Panc1 (cell line): ENCODE measurements at places on chromosomes 16 and 17. TPM values are rescaled to one million over a fixed set of nuclear protein-coding genes. Genes with fewer than 3 reads are reported as not detected.

- no peak for DNase-seq
Measured at GRCh38 chr17:50697062-50697461, 10.7 kb downstream of the ANKRD40 start.

GRCh38 chr17:49344914-49345313, 17.1 kb downstream of the ZNF652 start:
- DNase-seq = no peak

DNA sequence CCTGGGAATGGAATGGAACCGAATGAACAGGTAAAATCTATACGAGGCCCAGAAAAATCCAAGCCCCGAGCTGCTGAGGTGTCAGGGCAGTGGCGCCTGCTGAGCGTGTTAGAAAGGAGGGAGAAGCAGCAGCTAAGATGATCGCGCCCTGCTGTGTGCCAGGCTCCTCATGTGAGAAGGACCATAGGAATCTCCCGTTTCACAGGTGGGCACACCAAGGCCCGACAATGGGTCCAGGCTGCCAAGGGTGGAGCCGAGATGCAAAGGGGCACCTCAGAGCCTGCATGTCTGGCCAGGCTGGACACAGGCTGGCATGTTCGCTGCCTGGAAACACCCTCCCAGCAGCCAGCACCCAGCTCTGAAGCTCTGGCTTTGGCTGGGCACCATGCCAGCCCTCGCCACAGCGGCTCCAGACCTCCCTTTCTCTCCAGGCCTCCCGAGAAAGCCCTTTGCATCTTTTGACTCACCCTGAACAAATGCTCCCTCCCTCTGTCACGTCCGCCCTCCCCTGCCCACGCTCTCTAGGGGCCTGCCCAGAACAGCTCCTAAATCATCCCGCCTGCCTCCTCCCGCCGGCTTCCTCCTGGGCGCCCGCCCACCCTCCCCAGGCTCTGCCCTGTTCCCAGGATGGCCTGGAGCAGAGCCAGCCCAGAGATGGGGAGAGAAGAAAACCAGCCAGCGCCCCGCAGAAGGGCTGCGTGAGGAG, 217.8 kb upstream of the GSE1 start:
- no peak for DNase-seq

The MYH2 gene
- total RNA-seq = not detected

- DNase-seq = no peak
Measured at GRCh38 chr17:49556223-49556943, 19.3 kb upstream of the NXPH3 start.

- no peak for DNase-seq
Measured at GRCh38 chr16:15770107-15770506, 86.7 kb downstream of the MYH11 start.

DNA sequence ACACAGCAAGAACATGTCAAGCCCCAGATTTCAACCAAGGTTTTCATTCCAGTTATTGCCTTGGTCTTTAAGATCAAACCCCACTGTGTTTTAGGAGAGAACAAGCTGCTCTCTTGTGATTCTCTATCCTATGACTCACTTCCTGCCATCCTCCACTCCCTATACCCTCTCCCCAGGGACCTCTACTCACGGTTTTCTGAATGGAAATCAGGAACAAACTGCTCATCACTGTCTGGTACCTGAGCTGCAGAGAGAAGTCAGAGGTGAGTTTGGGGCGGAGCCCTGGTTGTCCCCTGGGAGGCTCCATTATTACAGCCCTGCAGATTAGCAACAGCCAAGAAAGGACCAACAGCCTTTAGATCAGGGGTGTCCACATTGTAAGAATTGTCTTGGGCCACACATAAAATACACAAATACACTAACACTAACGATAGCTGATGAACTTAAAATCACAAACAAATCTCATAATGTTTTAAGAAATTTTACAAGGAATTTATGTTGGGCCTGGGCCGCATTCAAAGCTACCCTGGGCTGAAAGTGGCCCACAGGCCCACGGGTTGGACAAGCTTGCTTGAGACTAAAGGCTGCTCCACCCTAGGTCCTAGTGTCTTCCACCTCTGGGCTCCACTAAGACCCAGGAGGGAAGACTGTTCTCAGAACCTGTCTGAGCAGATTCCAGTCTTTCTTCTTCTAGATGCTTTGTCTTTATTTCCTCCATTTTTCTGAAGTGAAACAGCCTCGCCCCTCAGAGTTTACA, 9.7 kb downstream of the ETV4 start:
- no peak for DNase-seq

GRCh38 chr17:36723459-36724025, 122.2 kb downstream of the MRM1 start:
- no peak for DNase-seq

DNA sequence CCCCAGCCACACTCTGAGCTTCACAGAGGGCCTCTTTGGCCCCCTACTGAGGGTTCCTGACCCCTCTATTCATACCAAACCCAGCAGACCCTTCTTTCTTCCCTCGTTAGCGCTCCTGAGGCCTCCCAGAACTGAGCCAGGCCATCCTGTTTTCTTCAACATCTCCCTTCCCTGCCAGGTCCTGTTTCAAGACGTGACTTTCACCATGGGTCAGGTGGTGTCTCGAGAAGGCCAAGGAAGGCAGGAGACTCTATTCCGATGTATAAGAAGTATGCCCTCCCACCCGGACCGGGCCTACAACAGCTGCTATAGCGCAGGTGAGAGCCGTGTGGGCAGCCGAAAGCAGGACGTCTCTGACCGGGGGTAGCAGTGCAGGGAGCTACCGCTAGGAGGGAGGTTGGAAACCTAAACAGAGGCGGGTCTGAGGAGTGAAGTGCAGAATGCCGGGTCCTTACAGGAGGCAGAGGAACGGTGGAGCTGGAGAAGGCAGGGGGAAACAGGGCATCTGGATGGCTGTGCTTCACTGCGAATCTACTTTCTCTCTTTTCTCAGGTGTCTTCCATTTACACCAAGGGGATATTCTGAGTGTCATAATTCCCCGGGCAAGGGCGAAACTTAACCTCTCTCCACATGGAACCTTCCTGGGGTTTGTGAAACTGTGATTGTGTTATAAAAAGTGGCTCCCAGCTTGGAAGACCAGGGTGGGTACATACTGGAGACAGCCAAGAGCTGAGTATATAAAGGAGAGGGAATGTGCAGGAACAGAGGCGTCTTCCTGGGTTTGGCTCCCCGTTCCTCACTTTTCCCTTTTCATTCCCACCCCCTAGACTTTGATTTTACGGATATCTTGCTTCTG, 1.3 kb upstream of the SENP3 start:
- no peak for DNase-seq

The SOCS7 gene
- total RNA-seq = 31.0 TPM

GRCh38 chr17:28347261-28347891, 10.0 kb downstream of the POLDIP2 start:
- no peak for DNase-seq

The COG4 gene
- total RNA-seq = 45.4 TPM

DNA sequence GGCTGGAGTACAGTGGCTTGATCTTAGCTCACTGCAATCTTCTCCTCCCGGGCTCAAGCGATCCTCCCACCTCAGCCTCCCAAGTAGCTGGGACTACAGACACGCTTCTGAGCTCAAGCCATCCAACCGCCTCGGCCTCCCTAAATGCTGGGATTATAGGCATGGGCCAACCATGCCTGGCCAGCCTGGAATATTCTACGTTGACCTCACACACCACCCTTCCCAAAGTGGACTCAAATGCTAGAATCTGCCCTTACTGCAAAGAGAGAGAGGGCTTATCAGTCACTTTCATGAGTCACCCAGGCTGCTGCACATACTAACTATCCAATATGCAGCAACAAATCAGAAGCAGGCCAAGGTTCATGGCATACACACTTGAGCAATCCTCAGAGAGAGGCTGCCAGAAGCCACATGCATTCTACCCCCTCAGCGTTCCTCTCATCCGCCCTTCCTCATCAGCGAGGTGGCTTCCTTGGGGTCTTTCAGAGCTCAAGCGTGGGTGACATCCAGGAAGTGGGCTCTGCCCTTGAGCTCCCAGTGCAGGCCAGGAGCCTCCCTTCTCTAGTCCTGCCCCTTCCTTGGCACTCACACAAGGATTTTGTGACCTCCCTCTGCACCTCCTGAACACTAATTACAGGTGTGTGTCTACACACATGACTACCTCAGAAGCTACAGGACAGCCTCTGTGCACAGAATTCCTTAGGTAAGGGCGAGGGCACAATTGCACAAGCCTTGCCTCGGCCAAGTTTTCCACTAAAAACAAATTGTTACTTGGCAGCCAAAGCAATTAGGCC, 24.8 kb upstream of the SIAH1 start:
- DNase-seq = no peak

The CD300A gene
- total RNA-seq = 0.21 TPM

The WSB1 gene
- total RNA-seq = 114 TPM

The MYADML2 gene
- not detected for total RNA-seq

DNA sequence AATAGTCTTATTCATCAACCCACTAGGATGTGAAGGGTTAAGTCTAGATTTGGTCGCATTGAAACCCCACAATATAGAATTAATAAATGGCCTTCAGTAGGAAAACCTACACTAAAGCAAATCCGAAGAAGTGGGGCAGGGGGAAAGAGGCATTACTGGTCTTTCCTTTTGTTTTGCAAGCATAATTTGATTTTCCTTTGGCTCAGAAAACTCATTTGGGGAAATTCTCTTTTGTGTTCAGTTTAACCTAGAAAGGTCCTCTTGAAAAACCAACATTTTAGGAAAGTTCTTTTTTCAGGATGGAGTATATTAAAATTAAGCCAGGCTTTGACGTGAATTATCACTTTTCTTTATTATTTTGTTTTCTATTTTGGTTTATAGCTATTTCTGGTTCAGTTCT, 31.7 kb downstream of the ERCC4 start:
- no peak for DNase-seq

The ARRB2 gene
- 39.2 TPM for total RNA-seq

The BCL6B gene
- 0.18 TPM for total RNA-seq

GRCh38 chr17:37744961-37745800, at the start of gene HNF1B:
Gene HNF1B (minus strand): TSS chr17:37745059. CDS start chr17:37744884, 175 bp downstream.
- no peak for DNase-seq

The CACNG5 gene
- total RNA-seq = 0.21 TPM

- no peak for DNase-seq
Measured at GRCh38 chr16:56558024-56558747, 6.7 kb upstream of the MT4 start.

DNA sequence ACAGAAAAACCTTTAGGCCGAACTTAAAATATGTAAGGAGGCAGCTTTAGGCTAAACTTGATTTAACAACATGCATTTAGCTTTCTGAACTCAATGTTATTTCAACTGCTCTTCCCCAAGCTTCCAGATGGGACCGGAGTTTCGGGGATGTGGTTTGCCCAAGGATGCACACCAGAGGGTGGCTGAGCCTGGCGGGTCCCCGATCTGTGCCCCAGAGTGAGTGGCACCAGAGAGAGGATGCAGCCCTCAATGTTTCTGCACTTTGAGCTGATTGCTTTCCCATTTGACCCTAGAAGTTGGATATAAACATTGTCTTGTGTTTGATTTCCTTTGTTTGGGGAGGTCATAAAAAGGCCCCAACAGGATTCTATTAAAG, 348.0 kb upstream of the TNRC6C start:
- DNase-seq = no peak

DNA sequence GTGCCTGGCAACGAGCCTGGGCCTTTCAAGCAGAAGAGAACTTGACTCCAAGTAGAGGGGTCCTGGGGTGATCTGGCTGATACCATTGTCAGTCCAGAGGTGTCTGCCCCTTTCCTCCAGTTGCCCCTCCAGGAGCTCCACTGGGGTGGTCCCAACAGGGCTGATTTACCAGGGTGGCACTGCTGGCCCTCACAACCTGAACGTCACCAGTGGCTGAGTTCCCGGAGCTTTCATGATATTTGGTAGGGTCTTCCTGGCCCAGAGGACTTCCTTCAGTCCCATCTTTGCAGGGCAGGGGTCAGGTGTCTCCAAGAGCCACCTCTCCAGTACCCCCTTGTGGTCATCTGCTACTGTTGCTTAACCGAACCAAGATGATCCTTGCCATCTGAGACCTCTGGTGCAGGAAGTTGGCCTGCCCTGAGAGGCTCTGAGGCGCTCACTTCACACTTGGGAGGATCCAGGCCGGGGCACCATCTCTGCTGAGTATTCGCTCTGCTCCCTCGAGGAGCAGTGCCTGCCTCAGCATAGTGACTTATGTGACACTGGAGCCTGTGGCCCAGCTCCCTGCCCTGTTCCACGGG, 3.5 kb downstream of the LIMD2 start:
- DNase-seq = no peak
